ENCODE measurements at places on chromosomes 3 and 15.
A peak's percentile ranks its signal among the peaks of the same experiment; 100 is the strongest.

DNA sequence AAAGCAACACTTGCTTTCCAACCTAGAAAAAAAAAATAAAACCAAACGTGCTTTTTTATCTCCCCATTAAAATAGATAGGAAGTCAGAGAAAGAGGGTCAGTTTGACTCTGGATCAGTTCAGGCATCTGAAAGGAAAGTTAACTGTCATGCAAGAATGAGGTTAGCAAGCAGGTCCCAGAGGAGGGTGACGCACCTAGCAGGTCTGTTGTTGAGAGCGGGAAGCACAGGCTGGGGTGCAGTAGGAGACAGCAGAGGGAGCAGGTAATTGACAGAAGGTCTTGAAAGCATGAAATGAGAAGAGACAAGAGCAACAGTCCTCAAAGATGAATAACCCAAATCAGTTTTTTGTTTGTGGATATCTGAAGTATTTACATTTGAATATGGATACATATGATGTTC, 82.5 kb downstream of the ANO10 start:
- H3K36me3 ChIP-seq: no peaks in the 10 kb centered on the region
- H3K4me1 ChIP-seq: no peaks in the 10 kb centered on the region
- no peak overlapping the region for H3K4me3 ChIP-seq
- peak; percentile 53 for DNase-seq
- no peak overlapping the region for H3K27ac ChIP-seq

DNA sequence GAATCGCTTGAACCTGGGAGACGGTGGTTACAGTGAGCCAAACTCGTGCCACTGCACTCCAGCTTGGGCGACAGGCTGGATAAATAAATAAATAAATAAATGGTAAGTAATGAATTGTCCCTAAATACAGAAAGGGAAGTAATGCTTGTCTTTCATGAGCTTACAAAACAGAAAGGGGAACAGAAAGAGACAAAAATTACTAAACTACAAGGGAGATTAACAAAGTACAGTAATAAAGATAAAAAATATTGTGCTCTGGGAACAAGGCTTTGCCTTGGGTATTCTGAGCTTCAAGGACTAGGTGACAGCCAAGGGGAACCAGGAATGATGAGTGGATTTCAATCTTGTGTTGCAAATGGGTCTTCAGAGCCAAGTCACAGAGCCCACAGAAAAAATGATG, 9.2 kb upstream of the HLTF start:
- H3K4me1 ChIP-seq: no peaks in the 10 kb centered on the region
- DNase-seq: no peak
- no peak overlapping the region for H3K27ac ChIP-seq
- no peak overlapping the region for H3K4me3 ChIP-seq

DNA sequence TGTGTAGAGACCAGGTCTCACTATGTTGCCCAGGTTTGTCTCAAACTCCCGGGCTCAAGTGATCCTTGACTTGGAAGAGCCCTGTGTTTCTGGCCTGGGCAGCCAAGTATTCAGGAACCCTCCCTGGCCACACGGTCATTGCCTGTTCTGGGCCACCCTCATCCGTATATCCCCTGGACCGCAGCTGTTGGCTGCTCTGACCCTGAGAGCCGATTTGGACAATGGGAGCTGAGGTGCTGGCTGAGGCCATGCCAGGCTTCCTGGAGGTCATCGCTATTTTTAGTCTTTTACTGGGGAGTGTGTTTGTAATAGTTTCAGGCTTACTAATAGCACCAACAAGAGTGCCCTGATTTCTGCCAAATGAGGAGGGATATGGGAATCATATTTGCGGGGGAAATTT, 60.7 kb downstream of the ADAMTS7 start:
- H3K4me3 ChIP-seq: no peak overlapping the region
- H3K27ac ChIP-seq: no peak overlapping the region
- no peaks in the 10 kb centered on the region for H3K27me3 ChIP-seq

GRCh38 chr3:50661321-50661837, 13.3 kb upstream of the DOCK3 start:
- no peaks in the 10 kb centered on the region for H3K27me3 ChIP-seq
- DNase-seq: no peak
- no peak overlapping the region for H3K4me3 ChIP-seq
- no peak overlapping the region for H3K27ac ChIP-seq
- no peaks in the 10 kb centered on the region for H3K36me3 ChIP-seq

DNA sequence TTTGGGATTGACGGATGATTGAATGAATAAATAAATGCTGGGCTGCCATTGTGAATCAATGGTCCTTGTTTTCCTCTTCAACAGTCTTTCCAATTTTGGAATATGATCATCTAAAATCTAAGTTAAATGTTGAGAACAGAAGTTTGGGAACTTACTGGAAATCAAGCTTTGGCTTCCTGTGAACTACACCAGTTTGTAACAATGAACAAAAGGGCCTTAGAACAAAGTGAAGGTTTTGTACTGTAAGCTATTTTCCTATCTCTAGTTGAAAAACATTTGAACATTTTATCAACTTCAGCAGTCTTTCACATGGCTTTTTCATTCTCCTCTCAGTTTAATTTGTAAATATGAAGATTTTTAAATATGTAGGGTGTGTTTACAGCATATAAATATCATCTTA, 66.3 kb downstream of the RUBCN start:
- no peak overlapping the region for H3K4me3 ChIP-seq
- H3K27ac ChIP-seq: no peak overlapping the region
- H3K27me3 ChIP-seq: no peaks in the 10 kb centered on the region
- no peaks in the 10 kb centered on the region for H3K4me1 ChIP-seq
- H3K36me3 ChIP-seq: no peaks in the 10 kb centered on the region

GRCh38 chr3:10142707-10143560, 1.4 kb downstream of the VHL start:
- DNase-seq: peak; percentile 30
- no peaks in the 10 kb centered on the region for H3K27me3 ChIP-seq
- peaks cover 3% of the 10 kb centered on the region for H3K4me1 ChIP-seq
- no peaks in the 10 kb centered on the region for H3K36me3 ChIP-seq
- H3K4me3 ChIP-seq: peak overlapping the region; percentile 21
- no peak overlapping the region for H3K27ac ChIP-seq

DNA sequence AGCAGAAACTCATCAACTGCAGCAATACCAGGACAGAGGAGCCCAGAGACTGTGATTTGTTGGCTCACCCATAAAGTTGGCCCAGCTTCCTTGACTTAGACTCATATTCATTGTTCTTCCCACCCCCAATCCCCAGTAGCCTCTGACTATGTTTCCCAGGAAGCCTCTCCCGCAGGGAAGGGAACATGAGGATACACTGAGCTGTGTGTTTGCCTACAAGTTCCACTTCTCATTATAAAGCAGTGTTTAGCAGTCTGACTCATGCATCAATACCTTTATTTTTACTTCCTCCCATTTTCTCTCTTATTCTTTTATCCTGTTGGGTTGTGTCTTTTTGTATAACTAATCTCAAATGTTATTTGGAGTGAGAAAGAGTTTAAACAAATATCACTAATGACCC, 111.6 kb upstream of the PHLDB2 start:
- H3K27me3 ChIP-seq: no peaks in the 10 kb centered on the region
- H3K4me1 ChIP-seq: no peaks in the 10 kb centered on the region
- H3K36me3 ChIP-seq: no peaks in the 10 kb centered on the region
- H3K4me3 ChIP-seq: no peak overlapping the region
- H3K27ac ChIP-seq: no peak overlapping the region

- no peak overlapping the region for H3K27ac ChIP-seq
- H3K4me1 ChIP-seq: no peaks in the 10 kb centered on the region
- H3K27me3 ChIP-seq: no peaks in the 10 kb centered on the region
- DNase-seq: peak; percentile 16
- no peak overlapping the region for H3K4me3 ChIP-seq
Observed at GRCh38 chr3:175422744-175423143, 563.6 kb downstream of the NAALADL2 start.

- H3K27ac ChIP-seq: no peak overlapping the region
- H3K4me1 ChIP-seq: no peaks in the 10 kb centered on the region
- H3K4me3 ChIP-seq: no peak overlapping the region
- no peaks in the 10 kb centered on the region for H3K27me3 ChIP-seq
Observed at GRCh38 chr15:66760968-66761725, 59.1 kb downstream of the SMAD6 start.

DNA sequence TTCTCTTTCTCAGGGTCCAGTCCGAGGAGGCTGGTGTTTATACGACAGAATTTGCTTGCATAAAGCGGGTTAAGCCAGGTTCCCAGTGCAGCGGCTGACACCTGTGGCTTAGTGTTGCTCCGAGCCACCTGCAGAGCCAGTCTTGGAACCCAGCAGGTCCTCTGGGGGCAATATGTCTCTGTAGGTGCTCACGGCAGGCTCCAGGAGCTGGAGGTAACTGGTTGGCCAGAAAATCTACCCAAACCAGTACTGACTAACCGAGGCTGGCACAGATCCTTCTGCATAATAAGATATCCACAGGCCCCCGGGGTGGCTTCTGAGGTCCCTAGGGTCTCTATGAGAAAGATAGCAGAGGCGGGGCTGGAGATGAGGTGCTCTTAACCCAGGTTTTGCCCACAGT, 3.2 kb downstream of the MGLL start:
- H3K4me1 ChIP-seq: no peaks in the 10 kb centered on the region
- no peak overlapping the region for H3K27ac ChIP-seq
- no peaks in the 10 kb centered on the region for H3K36me3 ChIP-seq
- H3K27me3 ChIP-seq: peaks cover 6% of the 10 kb centered on the region
- H3K4me3 ChIP-seq: no peak overlapping the region

DNA sequence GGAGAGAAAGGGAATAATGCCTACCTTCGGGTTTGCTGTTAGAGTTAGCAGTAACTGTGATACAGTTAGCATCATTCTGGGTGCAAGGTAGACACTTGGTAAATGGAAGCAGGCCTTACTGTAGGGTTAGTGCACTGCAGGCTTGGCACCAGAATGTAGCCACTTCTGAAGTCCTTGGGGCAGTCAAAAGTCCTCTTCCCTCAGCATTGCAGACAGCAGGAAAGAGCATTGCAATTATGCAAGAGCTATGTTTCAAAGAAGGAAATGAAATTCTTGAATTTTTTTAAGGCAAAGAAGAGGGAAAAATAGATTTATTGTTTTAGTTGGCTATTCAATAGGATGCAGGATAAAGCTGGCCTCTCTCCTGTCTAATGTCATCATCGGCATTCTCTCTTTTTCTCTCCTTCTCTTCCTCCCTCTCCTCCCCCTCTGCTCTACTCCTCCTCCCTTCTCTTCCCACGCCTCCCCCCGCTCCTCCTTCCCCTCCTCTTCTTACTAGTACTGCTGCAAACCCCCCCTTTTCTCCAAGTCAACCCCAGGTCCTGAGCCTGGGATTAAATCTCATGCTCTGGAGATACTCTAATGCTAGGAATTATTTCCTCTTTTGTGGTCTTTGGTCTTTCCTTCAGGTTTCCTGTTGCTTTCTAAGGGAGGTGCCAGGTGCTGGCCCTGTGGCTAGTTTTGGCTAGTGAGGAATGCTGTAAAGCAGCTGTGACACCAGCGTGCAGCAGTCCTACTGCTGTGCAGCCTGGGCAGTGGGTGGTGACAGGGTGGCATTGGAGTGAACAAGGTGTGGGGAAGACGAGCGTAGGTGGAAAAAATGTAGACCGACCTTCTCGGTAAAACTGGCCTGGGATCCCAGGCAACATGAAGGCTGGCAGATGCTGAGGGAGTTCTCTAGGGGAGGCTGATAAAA, 21.7 kb downstream of the EEFSEC start:
- DNase-seq: no peak
- H3K27me3 ChIP-seq: no peaks in the 10 kb centered on the region
- H3K36me3 ChIP-seq: no peaks in the 10 kb centered on the region
- peaks cover 5% of the 10 kb centered on the region for H3K4me1 ChIP-seq
- H3K4me3 ChIP-seq: no peak overlapping the region

GRCh38 chr3:46831841-46832240, 31.4 kb downstream of the MYL3 start:
- H3K27ac ChIP-seq: no peak overlapping the region
- H3K4me3 ChIP-seq: no peak overlapping the region
- H3K4me1 ChIP-seq: peaks cover 13% of the 10 kb centered on the region
- no peak for DNase-seq
- H3K36me3 ChIP-seq: no peaks in the 10 kb centered on the region

DNA sequence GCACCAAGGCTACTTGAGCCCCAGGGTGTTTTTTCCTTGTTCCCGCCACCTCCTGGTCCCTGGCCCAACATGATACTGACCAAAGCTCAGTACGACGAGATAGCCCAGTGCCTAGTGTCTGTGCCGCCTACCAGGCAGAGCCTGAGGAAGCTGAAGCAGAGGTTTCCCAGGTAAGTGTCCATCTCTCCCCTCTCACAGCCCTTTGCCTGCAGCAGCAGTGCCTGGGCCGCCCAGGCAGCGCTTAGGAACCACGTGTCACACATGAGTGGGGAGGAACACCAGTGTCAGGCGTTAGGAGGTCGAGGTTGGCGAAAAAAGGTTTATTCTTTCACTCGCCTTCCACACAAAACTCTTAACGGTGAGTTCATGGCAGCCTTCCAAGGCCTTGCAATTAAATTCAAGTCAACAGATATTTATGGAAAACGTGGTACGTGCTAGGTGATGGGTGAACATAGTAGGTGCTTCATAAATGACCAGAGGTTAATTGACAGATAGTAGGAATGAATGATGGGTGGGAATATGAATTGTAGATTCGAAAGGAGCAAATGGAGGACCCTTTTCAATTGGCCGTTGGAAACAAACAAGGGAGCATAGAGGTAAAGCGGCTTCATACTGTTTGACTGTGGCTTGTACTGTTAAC, 486 bp downstream of the CDIN1 start:
- H3K4me3 ChIP-seq: peak overlapping the region; percentile 52
- no peak overlapping the region for H3K27ac ChIP-seq
- no peak for DNase-seq
- H3K27me3 ChIP-seq: no peaks in the 10 kb centered on the region

- peak overlapping the region; percentile 9 for H3K27ac ChIP-seq
- no peaks in the 10 kb centered on the region for H3K27me3 ChIP-seq
- H3K4me1 ChIP-seq: peaks cover 4% of the 10 kb centered on the region
Observed at GRCh38 chr15:42919799-42920518, 619 bp downstream of the TTBK2 start.

GRCh38 chr3:189690672-189691071, 59.5 kb downstream of the TP63 start:
- DNase-seq: no peak
- no peaks in the 10 kb centered on the region for H3K36me3 ChIP-seq
- H3K27me3 ChIP-seq: no peaks in the 10 kb centered on the region
- H3K4me1 ChIP-seq: no peaks in the 10 kb centered on the region

- peak; percentile 53 for DNase-seq
- H3K27ac ChIP-seq: no peak overlapping the region
- H3K36me3 ChIP-seq: no peaks in the 10 kb centered on the region
- no peaks in the 10 kb centered on the region for H3K4me1 ChIP-seq
- H3K27me3 ChIP-seq: no peaks in the 10 kb centered on the region
- H3K4me3 ChIP-seq: no peak overlapping the region
Observed at GRCh38 chr3:88003115-88003755, 55.6 kb downstream of the CGGBP1 start.

DNA sequence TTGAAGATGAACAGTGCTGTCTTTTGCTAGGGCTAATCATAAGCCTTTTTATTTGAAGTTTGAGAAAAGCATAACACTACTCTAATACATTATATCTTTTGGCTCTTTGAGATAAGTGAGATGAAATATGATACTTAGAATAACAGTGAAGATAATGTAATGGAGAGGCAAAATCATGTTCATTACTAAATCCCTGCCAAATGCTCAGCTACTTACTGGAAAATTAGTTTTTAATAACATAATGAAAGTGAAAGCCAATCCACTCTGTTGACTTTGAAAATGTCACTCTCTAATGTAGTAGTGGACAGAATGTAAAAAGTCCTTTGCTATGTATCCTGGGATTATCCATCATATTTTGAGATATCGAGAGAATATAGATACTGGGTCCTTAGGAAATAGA, 35.9 kb upstream of the MYH15 start:
- no peaks in the 10 kb centered on the region for H3K27me3 ChIP-seq
- H3K4me3 ChIP-seq: no peak overlapping the region
- no peak overlapping the region for H3K27ac ChIP-seq
- H3K4me1 ChIP-seq: no peaks in the 10 kb centered on the region
- no peak for DNase-seq
- peaks cover 5% of the 10 kb centered on the region for H3K36me3 ChIP-seq
